ENCODE measurements at places on chromosomes 12 and 14.

- DNase-seq, result no peak
Observed at GRCh38 chr14:57833323-57833722, 32.6 kb downstream of the SLC35F4 start.

- no peak for DNase-seq
Observed at GRCh38 chr12:42918443-42918842, 328.9 kb upstream of the PRICKLE1 start.

- no peak for DNase-seq
Observed at GRCh38 chr12:25496098-25496587, 56.9 kb downstream of the LMNTD1 start.

GRCh38 chr12:68439368-68440045 is 107.3 kb upstream of the MDM1 start:
- DNase-seq, result no peak

DNA sequence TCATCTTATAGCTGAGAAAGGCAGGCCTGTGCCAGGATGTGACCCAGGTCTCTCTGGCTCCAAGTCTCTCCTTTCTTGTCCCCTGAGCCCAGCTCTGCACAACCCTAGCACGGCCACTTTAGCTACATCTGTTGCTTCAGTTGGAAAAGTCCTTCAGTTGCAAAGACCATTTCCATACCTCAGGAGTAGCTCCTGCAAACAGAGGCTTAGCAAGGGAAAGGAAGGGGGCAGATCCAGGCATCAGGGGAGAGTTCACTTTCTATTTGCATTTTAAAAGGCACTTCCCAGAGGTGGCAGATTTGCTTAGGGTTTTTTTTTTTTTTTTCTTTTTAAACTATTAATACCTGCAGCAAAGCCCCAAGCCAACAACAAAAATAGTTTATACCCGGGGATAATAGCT is 3.0 kb upstream of the PITPNM2 start:
- DNase-seq, result no peak

DNA sequence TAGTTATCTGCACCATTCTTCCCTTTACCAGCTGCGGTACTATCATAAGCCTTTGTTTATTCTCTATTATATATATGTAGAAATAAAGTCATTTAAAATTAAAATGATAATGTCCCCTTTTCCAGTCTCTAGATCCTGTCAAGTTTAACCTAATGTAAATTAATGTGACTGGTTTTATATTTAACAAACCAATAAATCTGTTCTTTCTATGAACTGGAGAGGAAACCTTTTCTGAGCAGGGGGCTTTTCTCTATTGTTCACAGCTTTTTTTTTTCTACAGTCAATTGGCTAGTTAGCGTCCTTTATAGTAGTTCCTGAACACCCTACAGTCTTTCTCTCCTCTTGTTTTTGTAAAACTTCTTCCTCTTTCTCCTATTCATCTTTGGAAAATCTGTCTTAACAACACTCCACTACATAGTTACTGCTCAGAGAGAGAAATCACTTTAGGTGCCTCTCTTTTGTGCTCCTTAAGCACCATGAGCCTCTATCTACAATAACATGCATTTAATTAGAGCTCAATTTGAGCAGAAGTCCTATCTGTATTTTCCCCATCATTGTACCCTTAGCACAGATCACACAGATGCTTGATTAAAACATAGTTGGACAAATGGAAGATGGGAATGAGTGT is 332.6 kb upstream of the SYT1 start:
- DNase-seq, result no peak

DNA sequence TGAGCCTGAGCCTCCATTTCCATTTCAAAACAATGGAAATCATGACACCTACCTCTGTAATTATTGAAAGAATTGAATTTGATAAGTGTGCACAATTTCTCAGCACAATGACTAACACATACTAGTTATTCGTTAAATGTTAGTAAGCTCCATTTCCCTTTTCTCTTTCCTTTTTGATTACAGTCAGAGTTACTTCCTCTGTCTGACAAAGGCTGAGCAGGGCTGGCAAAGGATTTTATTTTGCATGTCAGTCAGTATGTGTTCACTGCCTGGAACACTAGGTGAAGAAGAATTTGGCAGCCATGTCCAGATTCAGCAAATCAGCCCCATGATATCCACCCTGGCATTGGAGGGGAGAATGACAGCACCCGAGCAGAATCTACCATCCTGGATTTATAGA is 12.2 kb upstream of the RHOJ start:
- DNase-seq, result no peak

DNA sequence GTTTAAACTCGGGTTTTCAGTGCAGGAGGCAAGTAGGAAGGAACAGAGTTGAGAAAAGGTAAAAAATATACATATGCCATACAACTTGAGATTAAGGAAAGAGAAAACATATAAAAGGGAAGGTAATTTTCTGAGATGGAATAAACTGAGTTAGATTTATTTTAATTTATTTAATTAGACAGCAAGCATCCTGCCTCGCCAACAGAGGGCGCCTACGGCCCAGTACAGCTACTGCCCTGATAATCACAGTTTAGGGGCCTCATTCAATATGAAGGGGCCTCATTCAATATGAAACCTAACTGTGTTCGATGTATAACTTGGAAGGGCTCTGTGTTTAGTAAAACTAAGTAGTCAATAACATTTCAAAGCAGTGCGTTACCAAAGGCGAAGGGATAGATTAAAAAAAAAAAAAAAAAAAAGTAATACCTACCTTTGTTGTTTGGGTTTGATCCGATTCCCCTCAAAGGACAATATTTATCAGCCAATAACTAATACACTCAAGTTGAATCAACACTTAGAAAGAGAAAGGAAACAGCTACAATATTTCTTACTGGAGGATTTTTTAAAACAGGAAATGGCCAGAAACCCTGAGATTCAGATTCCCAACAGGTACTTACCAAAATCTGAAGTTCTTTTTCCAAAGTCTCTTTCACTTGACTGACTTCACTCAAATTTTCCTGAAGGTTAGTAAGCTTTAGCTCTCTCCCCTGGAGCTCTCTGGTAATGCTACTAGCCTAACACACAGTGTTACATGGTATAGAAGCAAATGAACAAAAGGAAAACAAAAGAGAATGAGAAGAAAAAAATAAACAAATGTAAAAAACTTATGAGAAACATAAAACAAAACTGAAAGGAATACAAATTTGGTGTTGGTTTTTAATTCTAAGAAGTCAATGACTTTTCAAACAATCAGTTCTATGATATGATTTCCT is 70.0 kb upstream of the VPS33A start:
- DNase-seq, result peak; percentile 11

- DNase-seq, result no peak
Observed at GRCh38 chr14:92917041-92917940, 5.7 kb upstream of the CHGA start.

DNA sequence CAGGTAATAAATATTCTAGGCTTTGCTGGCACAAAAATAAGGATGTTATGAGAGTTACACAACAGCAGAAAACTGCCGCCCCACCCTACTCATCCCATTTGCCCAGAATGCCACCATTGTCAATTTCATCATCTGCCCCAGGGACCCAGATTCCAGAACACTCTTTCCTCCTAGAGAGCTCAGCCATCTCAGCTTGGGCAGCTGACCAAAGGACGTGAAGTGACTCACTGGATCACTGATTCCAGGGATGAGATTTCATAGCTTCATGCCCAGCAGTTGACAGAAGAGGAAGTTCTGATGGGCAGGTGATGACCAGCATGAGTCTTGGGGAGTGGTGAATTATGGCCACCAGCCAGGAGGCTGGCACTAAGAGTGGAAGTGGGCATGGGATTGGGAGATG is 450.3 kb downstream of the RMST start:
- no peak for DNase-seq

DNA sequence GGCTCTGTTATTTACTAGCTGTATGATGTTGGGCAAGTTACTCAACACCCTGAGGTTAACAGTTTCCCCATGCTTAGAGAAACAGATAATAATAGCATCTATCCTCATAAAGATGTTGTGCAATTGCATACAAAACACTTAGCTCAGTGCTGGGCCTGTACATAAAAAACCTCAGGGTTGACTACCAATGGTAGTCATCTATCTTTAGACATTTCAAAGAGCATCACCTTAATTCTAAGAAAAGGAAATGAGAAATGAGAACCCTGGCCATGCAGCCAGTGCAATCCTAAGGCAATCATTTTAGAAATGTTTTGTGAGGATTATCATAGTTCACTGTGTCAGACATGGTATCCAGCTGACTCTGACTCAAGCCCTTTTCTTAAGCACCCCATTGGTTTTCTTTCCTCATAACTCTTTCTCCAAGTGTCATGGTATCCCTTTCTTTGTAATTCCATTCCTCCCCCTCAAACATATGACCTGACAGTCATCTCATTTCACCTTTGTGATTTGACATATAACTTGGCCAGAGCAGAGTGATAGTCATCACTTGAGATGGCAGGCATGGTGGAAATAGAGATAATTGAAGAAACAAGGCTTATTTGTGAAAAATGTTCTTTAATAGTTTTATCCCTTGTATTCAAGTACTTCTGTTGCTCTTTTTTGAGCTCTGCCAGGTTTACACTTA is 29.5 kb upstream of the OSBPL8 start:
- DNase-seq, result no peak
